NCI-H1417 (cell line): ENCODE measurements at places on chromosomes 13 and 19.

DNA sequence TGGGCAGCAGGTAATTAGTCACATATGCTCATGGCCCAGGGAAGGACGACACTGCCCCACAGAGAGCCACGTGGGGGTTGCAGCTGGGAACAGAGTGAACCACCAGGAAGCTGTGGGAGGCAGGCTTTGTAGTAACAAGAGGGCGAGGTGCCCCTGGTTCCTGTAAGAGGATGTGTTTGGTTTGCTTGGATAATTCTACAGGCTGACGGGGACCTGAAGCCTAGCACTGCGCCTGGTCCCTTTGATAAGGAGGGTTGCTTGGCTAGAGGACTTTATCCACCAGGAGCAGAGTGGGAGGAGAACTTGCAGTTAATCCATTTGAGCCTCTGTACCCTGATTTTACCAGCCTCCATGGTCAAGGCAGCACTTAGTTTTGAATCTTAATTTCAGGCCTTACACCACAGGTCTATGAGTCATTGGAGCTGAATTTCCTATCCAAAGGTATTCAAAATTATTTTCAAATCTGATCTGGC, 67.4 kb upstream of the CLDN10 start:
- DNase-seq: no peak

DNA sequence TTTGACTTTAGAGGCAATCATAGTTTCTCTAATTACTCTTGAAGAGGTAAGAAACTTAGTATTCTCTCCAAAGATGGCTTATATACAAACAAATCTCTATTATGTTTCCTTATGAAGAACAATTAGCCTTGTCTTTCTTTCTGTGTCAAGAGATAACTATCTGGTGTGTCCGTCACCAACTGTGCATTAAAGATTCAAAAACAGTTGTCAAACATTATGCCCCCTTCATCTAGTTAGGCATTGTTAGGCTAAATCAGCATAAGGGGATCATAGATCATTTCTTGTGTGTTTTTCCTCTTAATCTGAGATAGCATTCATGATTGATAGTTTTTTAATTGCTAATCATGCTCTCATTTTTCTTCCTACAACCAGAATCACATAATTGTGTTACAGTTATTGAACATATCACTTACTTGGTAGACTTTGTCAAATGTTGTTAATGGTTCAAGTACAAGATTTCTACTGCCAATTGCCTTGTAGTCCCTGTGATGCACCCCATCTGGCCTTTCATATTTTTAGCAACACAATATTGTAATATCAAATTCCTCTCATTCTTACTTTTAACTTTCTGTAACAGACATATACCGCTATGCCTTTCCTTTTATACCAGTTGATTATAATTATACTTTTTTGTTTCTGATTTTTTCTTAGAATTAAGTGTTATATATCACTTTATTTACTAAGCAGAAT, 612.7 kb downstream of the SLITRK6 start:
- DNase-seq: no peak

GRCh38 chr13:28618230-28618994, 40.5 kb upstream of the POMP start:
- DNase-seq: no peak

- no peak for DNase-seq
Measured at GRCh38 chr13:24564881-24565280, 52.3 kb upstream of the PARP4 start.
